ENCODE measurements at places on chromosomes 3 and 15.

DNA sequence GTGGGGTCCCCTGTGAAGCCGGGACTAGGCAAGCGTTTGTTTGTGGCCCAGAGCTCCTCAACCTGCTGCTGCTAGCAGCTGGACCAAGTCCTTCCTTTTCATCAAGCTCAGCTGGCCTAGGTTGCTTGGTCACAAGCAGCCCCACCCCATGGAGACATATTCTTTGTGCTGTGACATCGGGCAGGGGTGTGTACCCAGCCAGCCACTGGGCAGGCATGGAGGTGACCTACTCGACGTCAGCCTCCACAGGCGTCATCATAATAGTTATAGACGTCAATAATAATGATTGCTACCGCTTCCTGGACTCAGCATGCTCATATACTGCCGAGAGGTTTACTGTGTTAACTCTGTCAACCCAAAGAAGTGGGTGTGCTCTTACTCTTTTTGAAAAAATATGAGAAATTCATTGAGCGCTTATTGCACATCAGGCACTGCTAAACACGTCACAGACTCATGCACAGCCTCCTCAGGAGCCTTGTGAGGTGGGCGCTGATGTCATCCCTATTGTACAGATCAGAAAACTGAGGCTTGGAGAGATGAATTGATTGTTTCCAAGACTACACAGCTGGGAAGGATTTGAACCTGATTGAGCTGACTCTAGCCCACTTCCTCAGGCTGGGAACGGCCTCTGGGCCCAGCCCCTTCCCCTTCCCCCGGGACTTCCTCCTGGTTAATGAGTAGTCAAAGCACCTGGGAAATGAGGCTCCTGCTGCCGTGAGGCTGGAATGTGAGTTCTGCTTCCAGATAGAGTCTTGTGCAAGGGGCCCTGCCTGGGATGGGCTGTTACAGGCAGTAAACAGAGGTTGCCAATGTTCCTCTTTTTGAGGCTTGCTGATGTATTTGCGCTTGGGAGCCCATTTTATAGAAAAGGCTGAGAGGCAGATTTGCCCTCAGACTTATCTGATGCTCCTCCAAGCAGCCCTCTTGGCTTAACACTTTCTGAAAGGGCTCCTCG, 16.2 kb downstream of the SLC6A6 start:
- peaks cover 10% of the 10 kb centered on the region for H3K4me1 ChIP-seq
- no peaks in the 10 kb centered on the region for H3K27me3 ChIP-seq
- H3K4me3 ChIP-seq, result no peak overlapping the region
- peak overlapping the region; percentile 82 for H3K27ac ChIP-seq
- peaks cover 29% of the 10 kb centered on the region for H3K36me3 ChIP-seq

DNA sequence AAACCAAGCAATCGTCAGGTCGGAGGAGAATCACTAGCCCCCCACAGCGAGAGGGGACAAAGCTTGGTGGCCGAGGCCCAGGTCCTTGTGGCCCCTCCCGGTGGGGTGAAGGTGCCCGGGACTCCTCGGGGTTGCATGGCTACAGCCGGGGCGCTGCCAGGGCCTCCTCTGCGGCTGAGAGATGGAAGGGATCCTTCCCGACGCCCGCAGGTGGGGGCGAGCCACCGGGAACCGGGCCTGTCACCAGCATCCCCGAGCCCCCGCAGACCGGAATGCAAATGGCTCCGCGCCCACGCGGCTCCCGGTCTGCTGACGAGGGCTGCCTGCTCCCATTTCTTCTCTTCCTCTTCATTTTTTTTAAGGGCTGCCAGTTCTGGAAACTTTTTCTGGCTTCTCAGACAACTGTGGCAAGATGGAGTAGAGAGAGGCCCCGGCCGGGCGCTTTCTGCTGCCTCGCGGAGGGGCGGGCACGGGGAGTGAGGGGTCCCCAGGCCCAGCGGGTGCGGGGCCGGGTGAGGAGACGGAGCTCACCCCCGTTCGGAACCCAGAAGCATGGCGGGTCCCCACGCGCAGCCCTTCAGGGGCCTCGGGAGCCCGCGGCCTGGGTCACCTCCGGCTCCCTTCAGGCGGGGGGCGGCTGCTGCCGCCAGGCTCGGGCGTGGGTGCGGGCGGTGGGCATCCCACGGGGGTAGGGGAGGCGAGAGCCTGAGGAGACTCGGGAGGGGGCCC, 27.5 kb downstream of the MELTF start:
- peak overlapping the region; percentile 75 for H3K4me3 ChIP-seq
- peak; percentile 76 for DNase-seq
- H3K36me3 ChIP-seq, result no peaks in the 10 kb centered on the region

- no peak overlapping the region for H3K4me3 ChIP-seq
- no peaks in the 10 kb centered on the region for H3K36me3 ChIP-seq
- no peak overlapping the region for H3K27ac ChIP-seq
- H3K27me3 ChIP-seq, result no peaks in the 10 kb centered on the region
- H3K4me1 ChIP-seq, result peaks cover 25% of the 10 kb centered on the region
- no peak for DNase-seq
Observed at GRCh38 chr15:57048930-57049549, 130.6 kb downstream of the TCF12 start.

- H3K4me3 ChIP-seq, result no peak overlapping the region
- no peaks in the 10 kb centered on the region for H3K36me3 ChIP-seq
- DNase-seq, result no peak
- H3K4me1 ChIP-seq, result no peaks in the 10 kb centered on the region
- H3K27ac ChIP-seq, result no peak overlapping the region
Observed at GRCh38 chr3:69929019-69929418, 70.5 kb upstream of the SAMMSON start.

Data from spleen (tissue), 13 donors.